ENCODE measurements at places on chromosomes 4 and X.

DNA sequence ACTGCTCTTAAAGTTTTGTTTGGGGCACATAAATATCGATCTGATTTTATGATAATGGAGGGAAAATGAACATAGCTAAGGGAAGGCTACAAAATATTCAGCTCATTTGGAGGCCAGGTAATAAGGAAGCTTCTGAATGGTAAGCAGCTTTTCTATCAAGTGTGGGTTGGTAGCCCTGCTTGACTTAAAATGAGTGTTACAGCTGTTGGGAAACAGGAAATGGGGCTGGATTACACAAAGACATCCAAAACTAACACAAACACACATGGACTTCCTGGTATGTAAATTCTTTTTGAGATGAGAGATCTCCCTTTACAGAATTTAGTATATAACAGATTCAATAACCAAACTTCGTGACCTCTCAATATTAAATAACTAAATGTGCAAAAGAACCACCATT is 58.0 kb downstream of the FGF16 start:
- DNase-seq, result no peak

DNA sequence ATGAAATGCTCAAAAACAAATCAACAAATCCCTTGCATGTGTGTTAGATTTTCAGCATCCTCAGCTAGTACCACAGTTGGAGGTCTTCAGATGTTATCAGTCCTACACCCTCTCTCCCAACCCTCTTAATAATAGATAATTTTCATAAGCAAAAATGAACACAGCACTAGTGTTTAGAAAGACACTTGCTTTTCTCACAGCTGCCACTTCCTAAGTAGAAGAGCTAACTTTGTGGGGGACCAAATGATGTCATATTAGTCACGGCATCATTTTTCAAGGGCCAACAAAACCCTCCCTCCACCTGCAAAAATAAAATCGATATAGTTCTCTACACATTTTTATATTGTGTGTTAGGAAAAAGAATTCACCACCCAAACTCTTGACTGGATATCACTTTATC is 163.5 kb upstream of the GYPA start:
- no peak for DNase-seq

GRCh38 chr4:3329887-3330286 is 37.1 kb downstream of the RGS12 start:
- peak; percentile 44 for DNase-seq

DNA sequence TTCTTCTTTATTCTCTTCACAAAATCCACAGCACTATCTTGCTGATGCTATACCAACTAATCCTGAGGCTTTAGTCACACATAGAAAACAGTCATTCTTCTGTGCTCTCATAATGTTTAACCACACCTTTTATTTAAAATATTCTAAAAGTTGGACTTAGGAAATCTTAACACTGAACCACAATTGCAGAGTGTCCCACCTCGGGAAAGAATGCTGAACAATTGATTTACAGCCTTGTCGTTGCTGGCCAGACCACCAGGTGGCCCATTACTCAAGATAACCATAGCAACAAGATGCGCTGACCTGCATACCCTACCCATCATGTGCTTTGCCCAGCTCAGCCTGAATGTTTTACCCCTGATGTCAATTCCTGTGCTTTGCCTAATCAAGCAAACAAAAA is 100.8 kb downstream of the ARSJ start:
- DNase-seq, result no peak

- DNase-seq, result peak; percentile 86
Measured at GRCh38 chrX:149871940-149872339, 9.0 kb upstream of the MAGEA8 start.

DNA sequence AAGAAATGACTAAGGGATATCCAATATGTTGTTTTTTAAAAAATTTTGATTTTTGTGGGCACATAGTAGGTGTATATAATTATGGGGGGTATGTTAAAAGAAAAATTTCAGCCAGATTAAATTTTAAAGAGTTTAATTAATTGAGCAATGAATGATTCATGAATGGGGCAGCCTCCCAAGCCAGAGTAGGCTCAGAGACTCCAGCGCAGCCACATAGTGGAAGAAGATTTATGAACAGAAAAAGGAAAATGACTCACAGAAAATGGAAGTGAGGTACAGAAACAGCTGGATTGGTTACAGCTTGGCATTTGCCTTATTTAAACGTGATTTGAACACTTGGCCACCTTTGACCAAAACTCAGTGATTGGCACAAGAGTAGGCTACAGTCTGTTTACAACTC is 91.7 kb downstream of the SPATA18 start:
- no peak for DNase-seq

GRCh38 chrX:98380106-98380505 is 1496.4 kb downstream of the RPA4 start:
- DNase-seq, result no peak

- DNase-seq, result no peak
Measured at GRCh38 chr4:111778543-111778942, 366.7 kb upstream of the FAM241A start.

- no peak for DNase-seq
Measured at GRCh38 chrX:133188631-133189030, 29.5 kb downstream of the TFDP3 start.

- DNase-seq, result no peak
Measured at GRCh38 chrX:72142094-72142793, 10.5 kb upstream of the RTL5 start.

GRCh38 chr4:182823576-182823975 is 93.6 kb downstream of the DCTD start:
- DNase-seq, result no peak

- DNase-seq, result no peak
Measured at GRCh38 chr4:180650273-180650672, 1592.9 kb upstream of the TENM3 start.

DNA sequence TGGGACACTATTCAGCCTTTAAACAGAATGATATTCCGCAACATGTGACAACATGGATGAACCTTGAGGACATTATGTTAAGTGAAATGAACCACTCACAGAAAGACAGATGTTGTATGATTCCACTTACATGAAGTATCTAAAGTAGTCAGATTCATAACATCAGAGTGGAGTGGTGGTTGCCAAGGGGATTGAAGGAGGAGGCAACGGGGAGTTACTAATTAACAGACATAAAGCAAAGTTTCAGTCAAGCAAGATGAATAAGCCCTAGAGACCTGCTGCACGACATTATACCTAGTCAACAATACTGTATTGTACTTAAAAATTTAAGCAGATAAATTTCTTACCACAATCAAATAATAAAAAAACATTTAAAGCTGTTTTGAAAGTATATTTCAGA is 105.0 kb upstream of the NR0B1 start:
- no peak for DNase-seq

- no peak for DNase-seq
Measured at GRCh38 chr4:17490575-17491059, 21.3 kb downstream of the QDPR start.

- DNase-seq, result no peak
Measured at GRCh38 chrX:103197721-103198306, 17.1 kb upstream of the BEX4 start.

- peak; percentile 85 for DNase-seq
Measured at GRCh38 chr4:89303177-89303576, 4.4 kb downstream of the GPRIN3 start.

- no peak for DNase-seq
Measured at GRCh38 chr4:172654457-172654856, 514.2 kb upstream of the GALNT7 start.

DNA sequence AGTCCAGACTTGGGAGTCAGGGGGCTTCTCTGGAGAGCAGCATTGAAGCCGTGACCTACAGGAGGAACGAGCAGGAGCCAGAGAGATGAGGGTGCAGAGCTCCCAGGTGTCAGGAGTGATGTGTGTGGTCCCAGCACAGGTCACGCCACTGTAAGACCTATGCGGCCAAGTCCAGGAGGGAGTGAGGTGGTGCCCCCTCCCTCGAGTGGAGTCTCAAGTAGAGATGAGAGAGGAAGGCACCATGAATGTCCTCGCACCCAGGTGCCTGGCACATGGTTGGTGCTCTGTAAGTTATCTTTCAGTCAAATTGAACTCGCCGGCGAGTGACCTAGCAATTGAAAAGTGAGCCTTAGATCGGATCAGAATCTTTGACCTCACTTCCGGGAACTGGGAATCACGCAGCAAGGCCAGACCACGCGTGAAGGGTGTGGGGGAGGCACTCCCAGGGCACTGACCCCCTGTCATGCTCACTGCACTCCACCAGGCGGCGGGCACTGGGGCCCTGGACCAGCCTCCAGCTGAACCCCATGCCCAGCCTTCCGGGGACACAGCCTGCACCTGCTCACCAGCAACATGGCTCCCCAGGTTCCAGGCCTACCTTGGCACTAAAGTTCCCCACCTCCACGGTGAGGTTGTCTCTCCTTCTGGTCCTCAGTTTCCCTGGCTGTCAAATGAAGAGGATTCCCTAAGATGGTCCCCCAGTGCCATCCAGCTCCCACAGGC is 127.4 kb downstream of the HMX1 start:
- DNase-seq, result no peak

DNA sequence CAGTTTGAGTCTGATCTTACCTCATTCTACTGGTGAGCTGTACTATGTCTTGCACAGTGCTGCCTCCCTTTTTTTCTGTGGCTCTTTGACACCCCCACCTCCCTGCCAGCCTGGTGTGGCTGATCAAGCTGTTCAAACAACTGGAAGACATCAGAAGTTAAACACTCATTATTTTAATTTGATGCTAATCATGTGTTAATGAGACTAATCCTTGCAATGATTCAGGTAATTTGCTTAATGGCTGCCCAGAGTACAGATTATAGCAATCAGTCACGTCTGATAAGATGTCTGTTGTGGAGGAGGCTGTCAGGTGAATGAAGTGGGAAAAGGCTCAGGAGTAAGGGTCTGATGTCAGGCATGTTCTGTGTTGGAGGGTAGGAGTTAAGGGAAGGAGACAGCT is 87.4 kb upstream of the GK2 start:
- DNase-seq, result no peak

- no peak for DNase-seq
Measured at GRCh38 chrX:109720947-109721346, 12.1 kb downstream of the ACSL4 start.

GRCh38 chr4:28947374-28947773 is 1772.8 kb upstream of the PCDH7 start:
- no peak for DNase-seq

GRCh38 chr4:89204624-89205023 is 93.3 kb downstream of the TIGD2 start:
- DNase-seq, result no peak

GRCh38 chr4:96713271-96713850 is 873.5 kb downstream of the PDHA2 start:
- no peak for DNase-seq

DNA sequence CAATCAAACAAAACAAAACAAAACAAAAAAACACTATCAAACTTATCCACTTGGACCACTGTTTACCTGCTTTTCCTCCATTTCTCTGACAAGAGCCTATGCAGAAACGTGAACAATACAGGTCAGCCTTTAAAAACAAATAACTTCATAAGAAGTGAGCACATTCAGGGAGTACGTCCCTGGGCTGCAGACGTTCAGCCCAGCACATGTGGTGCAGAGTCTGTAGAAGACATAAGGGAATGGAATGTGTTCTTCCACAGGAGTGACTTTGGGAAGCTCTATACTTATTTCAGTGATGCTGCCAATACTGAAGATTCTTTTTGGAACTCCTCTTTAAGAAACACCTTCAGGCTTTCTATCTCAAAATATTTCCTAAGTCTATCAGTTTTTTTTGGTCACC is 120.6 kb downstream of the SPRY1 start:
- no peak for DNase-seq

DNA sequence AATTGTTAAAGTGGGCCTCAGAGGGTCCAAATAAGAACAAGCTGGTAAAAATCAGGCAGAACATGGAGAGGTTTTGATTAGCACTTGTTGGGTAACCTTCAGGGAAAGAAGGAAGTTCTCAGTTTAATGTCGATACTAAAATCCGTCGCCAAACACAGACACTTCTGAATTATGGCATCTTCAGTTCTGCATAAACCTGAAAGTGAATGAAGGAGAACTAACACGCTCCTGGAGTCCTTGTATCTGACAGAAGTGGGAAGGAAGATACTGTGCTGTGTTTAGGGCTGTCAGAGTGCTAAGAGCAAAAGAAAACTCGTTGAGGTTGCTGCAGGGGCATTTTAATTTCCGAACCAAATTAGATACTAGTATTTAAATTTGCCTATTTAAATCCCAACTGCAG is 106.2 kb downstream of the TMA16 start:
- DNase-seq, result no peak

- DNase-seq, result no peak
Measured at GRCh38 chr4:182931691-182932345, 14.6 kb upstream of the DCTD start.

DNA sequence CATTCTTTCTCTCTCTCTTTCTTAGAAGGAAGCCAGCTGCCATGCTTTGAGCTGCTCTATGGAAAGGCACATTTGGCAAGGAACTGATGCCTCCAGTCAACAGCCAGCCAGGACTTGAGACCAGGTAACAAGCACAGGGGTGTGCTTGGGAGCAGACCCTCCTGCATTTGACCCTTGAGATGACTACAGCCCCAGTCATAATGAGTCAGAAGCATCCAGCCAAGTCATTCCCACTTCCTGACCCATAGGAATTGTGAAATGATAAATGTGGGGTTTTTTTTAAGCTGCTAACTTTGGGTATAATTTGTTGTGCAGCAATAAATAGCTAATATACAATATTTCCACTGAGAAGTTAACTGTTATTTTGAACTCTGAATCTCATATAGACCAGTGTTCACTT is 446.9 kb downstream of the GRXCR1 start:
- DNase-seq, result no peak

DNA sequence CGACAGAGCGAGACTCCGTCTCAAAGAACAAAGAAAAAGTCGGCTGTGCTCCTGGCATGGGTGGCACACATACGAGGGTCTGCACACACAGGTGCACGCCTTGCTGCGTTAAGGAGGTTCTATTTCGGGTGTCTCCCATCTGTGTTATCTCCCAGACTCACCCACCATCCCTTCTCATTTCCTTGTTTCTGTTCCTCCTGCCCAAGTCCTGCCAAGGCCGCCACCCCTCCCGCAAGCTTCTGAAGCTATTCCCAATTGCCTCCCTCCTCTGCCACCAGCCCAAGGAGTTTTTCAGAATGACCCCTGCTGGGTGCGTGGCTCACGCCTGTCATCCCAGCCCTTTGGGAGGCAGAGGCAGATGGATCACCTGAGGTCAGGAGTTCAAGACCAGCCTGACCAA is 6.0 kb upstream of the IL3RA start:
- DNase-seq, result no peak

GRCh38 chr4:13329963-13330362 is 154.2 kb downstream of the RAB28 start:
- no peak for DNase-seq

- no peak for DNase-seq
Measured at GRCh38 chrX:118720058-118720707, 7.2 kb upstream of the IL13RA1 start.

Data from activated CD4-positive, alpha-beta T cell treated with anti-CD3 and anti-CD28 coated beads, Interleukin-2, amount 10 ng/mL, durations not matched to agents 24 days and 14 days (primary cell).